ENCODE measurements at places on chromosomes 12 and 14.

DNA sequence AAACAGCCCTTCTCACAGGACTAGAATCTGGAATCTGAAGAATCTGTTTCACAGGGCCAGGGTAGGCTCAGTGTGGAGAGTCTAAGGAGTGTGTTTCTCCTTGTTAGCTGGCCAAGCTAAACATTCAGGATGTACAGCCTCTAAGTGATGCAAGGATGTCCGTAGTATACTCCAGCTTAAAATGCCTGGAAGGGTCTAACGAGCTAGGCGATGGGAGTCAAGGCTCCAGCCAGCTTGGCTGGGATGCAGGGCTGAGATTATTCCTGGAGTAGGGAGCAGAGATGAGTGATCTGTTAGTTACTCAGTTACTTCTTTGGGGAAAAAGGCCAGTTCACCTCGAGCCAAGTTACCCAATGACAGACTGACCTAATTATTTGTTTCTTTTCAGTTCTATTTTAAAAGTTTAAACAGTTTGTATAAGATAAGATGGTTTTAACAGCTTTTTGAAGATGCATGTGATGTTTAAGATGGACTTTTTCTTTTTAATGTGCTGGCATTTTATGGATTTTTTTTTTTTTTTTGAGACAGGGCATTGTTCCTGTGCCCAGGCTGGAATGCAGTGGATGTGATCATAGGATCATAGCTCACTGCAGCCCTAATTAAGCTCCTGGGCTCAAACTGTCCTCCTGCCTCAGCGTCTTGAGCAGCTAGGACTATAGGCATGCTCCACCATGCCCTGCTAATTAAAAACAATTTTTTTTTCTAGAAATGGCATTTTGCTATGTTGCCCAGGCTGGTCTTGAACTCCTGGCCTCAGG is 41.1 kb downstream of the SYNE2 start:
- DNase-seq, result no peak

DNA sequence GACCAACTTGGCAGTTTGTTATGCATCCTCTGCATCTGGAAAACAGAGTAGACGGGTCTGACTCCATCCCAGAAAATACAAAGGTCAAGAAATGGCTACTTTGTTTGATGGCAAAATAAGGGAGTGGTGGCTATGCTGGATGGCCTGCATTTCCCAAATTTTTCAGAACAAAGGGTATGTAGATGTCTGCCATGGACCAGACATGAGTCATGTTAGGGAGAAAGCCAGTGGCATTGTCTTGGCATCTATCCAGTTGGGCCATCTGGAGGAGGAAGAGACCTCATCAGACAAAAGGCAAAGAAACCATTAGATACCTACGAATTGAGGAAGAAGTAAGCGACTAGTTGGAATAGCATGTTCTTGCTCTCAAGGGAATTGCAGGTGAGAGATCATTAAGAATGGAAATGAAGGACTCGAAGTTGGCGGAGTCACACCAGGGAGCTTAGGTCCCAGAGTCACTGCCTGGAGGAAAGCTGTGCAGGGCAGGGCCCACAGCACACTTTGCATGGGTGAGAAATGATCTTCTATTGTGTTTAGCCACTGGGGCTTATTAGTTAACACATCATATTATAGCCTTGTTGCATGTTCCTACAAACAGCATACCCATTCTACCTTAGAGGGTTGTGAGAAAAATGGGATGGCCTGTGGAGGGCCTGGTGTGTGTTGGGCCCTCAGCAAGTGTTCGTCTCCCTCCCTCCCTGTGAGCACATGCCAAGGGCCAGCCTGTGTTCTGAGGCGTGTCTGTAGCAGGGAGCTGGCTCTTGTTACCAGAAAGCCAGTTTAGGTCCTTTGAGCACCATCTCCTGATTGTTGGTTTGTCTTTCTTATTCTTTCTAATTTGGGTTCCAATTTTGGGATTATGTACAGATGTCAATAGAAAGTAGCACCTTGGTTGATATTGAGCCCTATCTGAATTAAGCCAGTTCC is 119.4 kb downstream of the KTN1 start:
- no peak for DNase-seq

- DNase-seq, result no peak
Measured at GRCh38 chr12:64270411-64270810, 48.3 kb upstream of the KICS2 start.

GRCh38 chr12:43480591-43480990 is 71.4 kb downstream of the ADAMTS20 start:
- DNase-seq, result no peak

DNA sequence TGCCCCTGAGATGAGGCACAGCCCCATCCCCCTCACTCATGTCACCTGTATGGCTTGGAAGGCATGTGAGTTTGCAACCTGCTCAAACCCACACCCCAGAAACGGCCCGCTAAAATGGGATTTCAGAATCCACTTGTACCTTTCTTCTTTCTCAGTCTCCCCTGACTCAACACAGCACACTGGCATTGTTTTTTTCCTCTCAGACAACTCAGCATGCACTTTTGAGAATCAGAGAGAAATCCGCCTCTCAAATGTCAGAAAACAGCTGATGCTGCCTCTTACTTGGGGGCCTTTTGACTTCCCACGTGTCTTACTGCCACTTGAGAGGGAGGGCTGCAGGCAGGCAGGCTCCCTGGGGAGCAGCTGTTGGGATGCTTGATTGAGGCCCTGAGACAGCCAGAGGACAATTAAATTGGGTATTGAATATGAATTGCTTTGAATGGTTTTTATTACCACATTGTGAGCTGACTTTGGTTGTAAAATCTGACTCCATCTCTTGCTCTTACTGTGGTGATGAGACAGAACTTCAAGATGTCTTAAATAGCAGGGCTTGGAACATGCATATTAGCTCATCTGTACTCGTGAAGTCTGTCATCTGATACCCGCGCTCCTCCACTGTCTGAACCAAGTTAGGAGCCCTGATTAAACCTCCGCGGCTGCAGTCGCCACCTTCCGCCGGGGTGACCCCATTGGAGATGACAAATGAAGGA is 96.6 kb downstream of the APAF1 start:
- no peak for DNase-seq

- no peak for DNase-seq
Measured at GRCh38 chr12:55732288-55732687, 3.5 kb upstream of the CD63 start.

GRCh38 chr12:96194576-96194889 is 358 bp downstream of the ELK3 start:
- DNase-seq, result no peak

- no peak for DNase-seq
Measured at GRCh38 chr14:75134644-75135043, 7.8 kb upstream of the NEK9 start.

DNA sequence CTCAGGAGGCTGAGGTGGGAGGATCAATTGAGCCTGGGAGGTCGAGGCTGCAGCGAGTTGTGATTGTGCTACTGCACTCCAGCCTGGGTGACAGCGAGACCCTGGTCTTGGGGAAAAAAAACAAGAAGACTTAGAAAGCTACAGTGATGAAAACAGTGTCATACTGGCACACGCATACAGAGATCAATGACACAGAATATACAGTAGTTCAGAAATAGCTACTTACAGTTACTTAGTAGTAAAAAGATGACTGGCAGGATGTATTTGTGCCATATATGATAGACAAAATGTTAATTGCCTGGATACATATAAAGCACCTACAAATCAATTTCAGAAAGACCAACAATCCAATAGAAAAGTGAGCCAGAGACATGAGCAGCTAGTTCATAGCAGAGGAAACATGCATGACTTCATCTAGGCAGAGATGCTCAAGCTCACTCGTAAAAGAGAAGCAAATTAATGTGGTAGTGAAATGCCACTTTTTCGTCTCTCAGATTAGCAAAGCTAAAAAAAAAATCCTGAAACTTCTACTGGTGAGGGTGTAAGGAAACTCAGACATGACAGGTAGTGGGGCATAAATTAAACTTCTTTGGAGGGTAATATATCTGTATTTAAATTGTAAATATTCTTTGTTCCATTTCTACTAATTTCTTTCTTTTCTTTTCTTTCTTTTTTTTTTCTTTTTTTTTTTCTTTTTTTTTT is 2.5 kb upstream of the ALDH2 start:
- no peak for DNase-seq

DNA sequence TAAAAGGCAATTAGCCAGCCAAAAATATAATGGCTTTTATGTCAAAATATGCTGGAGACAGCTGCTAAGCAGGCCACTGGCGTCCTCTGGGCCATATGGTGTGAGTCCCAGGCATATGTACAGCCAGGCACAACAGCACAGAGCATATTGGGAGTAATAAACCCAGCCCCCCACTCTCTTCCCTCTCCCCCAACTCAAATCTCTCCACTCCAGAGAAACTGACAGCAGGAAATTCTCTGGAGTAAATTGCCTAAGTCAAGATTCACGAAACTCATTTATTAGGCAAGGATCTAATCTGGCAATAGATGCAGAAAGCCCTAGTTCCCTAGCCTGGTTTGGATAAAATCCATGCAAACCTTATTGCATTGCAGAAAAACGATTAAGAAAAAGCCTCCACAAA is 147.9 kb upstream of the SEL1L start:
- DNase-seq, result no peak

DNA sequence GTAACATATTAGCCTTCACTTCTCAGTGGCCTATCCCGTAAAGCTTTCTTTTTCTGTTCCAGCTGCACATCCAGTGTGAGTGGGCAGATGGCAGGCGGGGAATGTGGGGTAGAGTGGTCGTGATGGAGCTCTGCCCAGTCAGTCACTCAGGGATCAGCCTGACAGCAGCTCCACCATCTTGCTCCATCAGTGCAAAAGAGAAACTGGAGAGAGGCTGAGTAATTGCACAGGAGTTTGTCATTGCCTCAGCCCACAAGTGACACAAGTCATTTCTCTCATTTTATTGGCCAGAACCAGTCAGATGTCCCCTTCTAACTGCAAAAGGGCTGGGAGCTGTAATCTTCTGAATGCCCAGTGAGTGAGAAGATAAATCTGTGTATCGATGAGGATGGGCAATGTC is 66.5 kb downstream of the ATP23 start:
- DNase-seq, result no peak

DNA sequence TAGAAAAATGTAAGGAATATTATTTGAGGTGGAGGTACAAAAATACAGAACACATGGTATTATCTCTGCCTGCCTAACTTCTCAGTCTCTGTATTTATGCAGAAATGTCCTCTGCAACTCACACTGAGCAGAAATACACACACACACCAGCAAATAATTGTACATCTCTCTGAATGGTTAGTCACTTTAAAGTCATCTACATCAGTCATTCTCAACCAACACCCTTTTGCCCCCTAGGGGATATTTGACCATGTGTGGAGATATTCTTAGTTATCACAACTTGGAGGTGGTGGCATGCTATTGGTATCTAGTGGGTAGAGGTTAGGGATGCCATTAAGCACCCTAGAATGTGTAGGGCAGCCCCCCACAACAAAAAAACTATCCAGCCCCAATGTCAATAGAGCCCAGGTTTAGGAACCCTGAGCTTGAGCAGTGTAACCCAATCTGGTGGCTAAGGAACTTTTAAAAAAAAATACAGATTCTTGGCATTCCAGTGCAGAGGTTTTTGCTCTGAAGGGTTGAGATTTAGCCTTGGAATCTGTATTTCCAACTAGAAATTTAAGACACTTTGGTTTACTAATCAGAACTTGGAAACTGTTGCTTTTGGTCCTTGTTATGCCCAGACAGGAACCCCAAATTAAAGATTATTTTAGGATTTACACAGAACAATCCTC is 183.8 kb downstream of the TBX5 start:
- no peak for DNase-seq

- no peak for DNase-seq
Measured at GRCh38 chr12:17342381-17342961, 736.5 kb upstream of the LMO3 start.

GRCh38 chr12:2823483-2823882 is 11.0 kb downstream of the ITFG2 start:
- no peak for DNase-seq
